Stimulated activated CD4-positive, alpha-beta T cell treated with anti-CD3 and anti-CD28 coated beads, Interleukin-1b, Interleukin-23, amount 100 ng/mL, for 48 hours (primary cell): ENCODE measurements at places on chromosomes 1 and 21.
A peak's percentile ranks its signal among the peaks of the same experiment; 100 is the strongest.

- no peak for DNase-seq
Observed at GRCh38 chr1:91499904-91500755, 521 bp upstream of the CDC7 start.

DNA sequence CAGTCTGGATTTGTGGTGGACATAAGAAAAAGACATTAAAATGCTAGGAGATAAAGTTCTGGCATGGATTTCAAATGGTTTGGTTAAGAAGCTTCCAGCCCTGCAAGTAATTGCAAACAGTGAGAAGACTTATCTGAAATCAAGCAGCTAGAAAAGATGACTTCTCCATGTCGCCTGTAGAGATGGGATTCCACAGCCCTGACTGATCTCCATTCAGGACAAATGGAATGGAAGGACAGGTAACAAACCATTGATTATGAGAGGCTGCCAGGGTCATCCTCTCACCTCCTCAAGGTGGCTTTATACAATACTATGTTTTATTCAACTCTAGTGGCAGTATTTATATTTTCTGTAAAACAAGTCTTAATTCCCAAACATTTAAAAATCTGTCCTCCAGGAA lies 237.9 kb downstream of the HLX start:
- DNase-seq = no peak

GRCh38 chr21:42560517-42561179 lies 47.0 kb downstream of the SLC37A1 start:
- DNase-seq = no peak

DNA sequence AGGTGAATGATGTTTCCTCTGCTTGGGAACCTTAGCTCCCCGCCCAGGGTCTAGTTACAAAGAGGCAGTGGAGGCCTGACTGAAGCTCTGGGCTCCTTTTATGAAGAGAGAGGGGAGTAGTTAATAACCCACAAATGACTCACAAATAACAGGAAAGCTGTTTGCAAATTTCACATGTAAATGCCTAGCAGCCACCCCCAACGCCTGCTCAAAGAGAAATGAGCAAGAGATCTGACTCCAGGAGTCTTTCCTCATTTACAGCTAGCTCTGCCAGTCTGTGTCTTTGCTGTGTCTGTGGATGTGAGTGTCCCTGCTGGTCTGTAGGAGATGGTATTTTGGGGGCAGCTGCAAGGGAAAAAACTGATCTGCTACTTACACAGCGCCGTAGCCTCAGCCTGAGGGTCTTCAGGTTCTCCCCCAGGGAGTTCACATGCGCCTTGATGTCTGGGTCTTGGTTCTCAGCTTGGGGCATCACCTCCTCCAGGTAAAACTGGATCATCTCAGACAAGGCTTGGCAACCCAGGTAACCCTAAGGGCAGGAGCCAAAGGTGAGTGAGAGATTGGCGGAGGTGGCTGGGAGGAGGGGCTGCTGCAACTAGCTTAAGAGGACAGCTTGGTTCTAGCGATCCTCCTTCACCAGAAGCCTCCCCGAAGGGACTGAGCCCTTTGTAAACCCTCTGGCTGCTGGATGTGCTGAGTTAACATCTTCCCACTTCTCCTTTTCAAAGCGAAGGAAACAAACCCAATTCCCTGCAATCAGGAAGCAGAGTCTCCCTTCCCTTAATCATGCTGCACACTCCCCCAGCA lies at the start of gene IL19:
Gene IL19 (plus strand): TSS at position 243 of the 807 bp plus-strand sequence. CDS start 65,890 bp downstream, outside the sequence.
- DNase-seq = no peak

DNA sequence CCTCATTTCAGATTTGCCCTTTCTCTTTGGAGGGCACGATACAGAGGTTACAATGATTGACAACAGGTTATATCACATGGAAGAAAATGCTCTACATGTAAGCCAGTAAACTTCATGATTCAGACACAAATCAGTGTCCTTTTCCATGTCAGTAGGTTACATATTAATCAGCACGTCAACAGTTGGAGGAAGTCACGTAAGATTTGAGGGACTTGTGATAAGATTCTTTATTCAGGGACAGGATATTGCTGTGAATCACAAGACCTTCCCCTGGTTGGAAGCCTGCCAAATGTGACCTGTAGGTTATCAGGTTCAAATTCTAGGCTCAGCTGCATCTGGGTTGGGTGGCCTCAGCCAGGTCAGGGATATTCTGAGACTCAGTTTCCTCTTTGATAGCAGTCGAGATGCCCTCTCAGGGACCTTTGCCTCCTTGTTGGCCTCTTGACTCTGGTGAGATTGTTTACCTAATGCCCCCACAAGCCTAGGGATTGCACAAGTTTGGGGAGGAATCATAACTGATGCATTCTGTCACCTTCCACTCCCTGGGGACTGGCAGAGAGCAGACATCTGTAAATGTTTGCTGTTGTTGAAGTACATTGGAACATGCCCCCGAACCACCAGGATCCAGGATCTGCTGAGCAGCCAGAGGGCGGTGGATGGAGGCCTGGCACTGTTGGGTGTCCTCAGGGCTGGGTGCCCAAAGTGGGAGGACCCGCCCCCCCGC lies 31.9 kb downstream of the SERINC2 start:
- DNase-seq = no peak

- no peak for DNase-seq
Observed at GRCh38 chr1:997993-998744, 1.7 kb downstream of the HES4 start.

DNA sequence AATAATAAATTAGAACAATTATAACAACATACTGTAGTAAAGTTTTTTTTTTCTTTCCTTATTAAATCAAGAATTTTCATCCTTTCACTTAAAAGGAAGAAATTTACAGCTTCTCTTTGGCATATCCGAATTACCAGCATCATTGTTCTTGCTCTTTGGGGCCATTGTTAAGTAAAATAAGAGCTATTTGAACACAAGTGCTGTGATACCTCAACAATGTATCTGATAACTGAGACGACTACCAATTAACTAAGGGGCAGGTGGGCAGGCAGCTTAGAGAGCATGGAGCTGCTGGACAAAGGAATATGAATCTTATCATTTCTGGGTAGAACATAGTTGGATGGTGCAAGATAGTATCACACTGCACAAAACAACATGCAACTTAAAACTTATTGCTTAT lies 719.9 kb upstream of the TMPRSS15 start:
- no peak for DNase-seq

DNA sequence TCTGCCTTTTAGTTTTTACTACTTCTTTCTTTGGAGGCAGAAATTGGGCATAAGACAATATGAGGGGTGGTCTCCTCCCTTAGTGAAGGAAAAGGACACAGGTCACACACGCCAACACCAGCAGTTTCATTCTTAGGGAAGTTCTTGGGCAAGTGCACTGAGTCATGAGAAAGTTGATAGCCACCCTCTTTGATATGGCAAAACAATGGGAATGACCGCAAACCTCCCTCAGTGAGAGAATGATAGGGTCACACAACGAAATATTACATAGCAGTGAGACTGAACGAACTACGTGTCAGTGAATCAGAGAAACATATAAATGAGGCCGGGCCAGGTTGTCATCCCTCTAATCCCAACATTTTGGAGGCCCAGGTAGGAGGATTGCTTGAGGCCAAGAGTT lies 20.0 kb downstream of the IL6R start:
- no peak for DNase-seq

GRCh38 chr1:54421101-54421504 lies 14.9 kb upstream of the SSBP3 start:
- DNase-seq = no peak

- DNase-seq = no peak
Observed at GRCh38 chr1:86508583-86508969, 38.3 kb upstream of the CLCA4 start.

GRCh38 chr1:22612671-22613571 lies 23.5 kb upstream of the C1QA start:
- DNase-seq = no peak

DNA sequence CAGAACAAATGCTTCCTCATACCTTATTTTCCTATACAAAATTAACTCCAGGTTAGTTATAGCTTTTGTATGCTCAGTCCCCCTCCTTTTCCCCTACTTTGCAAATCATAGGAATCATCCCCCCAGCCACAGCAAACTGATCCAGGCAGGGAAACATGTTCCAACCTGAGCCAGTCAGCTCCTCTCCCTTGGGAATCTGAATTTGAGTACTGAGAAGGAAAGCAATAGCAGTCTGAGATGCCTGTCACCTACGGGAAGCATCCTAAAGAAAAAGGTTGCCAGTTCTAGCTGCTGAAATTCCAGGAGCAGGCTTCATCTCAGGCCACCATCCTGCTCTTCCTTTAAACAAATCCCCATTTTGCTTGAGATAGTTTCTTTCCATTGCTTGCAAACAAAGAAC lies 6.9 kb downstream of the ADSS2 start:
- DNase-seq = no peak

GRCh38 chr1:87980494-87980893 lies 651.8 kb downstream of the LMO4 start:
- no peak for DNase-seq

DNA sequence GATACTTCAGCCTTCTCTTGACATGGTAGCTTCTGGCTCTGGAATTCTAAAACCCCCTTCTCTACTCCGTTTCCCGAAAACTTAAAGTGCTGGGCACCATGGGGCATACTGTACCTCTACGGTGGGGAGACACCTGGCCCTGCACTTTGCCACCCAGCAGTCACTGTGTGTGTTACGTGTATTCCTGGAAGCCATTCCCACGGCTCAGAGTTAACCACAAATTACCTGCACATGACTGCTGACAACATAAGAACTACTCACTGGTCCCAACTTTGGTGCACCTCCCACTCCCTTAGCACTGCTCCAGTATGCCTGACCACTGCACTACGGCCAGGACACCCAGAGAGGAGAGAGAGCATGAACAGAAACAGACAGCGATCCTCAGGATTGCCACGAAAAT lies 29.4 kb upstream of the TMPRSS2 start:
- DNase-seq = no peak

DNA sequence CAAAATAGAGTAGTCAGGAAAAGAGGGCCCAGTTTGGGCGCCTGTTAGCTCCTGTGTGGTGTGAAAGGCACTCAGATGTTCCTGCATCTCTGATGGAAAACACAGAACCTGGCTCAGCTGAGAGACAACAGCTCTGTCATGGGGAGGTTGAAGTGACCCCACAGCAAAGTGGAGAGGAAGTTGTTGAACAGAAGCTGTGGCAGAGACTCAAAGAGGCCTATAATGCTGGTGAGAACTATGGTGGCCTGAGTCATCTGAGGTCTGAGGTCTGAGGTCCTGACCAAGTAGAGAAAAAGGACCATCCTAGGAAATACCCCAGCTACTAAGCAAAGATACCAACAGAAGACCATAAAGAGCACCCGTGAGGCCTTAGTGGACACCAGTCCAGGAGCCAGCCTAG lies 45.6 kb upstream of the JAK1 start:
- no peak for DNase-seq

DNA sequence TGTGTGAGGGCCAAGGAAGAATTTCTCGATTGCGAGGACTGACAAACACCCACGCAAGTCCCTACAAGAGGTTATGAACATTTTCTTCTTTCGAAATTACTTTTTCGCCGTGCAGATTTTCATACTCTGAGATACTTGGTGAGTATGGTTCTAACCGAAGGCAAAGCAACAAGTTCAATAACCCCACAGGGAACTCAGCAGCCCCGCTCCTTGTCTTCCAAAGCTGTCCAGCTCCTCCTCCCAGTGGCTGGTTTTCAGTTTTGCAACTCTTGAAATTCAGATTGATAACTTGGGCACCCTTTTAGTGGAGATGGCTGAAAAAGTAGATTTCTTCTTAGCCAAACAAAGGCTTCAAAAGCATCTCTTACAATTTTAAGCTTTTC lies 154.4 kb downstream of the SETD4 start:
- DNase-seq = no peak

DNA sequence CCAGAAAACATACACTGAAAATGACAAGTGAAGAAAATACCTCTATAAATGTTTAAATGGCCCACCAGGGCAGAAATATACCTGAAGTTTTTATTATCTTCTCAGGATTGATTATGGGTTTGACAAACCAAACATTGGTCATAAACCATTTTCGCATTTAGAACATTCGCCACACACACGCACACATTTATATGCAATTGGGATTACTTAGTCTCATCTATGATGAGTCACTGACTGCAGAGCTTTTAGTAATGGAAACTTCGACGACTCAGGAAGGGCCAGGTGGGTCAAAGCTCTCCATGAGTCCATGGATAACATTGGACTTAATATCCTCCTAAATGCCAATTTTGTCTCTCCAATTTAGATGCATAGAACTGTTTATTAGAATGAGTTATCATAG lies 16.9 kb downstream of the NRDC start:
- DNase-seq = peak; percentile 12

- no peak for DNase-seq
Observed at GRCh38 chr1:8704866-8705506, 112.5 kb downstream of the RERE start.

DNA sequence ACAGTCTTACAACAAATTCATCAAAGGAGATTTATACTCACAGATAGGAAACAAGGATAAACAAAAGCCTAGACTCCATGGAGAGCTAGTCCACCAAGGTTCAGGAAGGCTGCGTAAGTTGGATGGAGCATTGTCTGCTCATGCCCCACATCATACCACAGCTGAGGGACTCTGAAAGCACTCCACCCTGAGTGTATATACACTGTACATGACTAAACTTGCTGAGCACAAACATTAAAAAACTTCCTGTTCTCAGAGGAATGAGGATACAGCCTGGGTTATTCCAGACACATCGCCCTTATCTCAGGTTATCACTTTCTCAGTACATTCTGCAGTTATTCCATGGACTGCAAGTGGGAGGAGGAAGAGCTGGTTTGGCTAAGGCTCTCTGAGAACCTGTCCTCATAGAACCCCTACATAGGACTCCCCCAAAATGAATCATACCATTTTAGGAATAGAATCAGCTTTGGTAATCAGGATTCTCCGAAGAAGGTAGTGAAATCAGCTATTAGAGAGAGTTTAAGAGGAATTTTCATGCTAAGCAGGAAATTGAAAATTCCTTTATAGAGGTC lies 58.0 kb upstream of the PRMT6 start:
- DNase-seq = no peak

DNA sequence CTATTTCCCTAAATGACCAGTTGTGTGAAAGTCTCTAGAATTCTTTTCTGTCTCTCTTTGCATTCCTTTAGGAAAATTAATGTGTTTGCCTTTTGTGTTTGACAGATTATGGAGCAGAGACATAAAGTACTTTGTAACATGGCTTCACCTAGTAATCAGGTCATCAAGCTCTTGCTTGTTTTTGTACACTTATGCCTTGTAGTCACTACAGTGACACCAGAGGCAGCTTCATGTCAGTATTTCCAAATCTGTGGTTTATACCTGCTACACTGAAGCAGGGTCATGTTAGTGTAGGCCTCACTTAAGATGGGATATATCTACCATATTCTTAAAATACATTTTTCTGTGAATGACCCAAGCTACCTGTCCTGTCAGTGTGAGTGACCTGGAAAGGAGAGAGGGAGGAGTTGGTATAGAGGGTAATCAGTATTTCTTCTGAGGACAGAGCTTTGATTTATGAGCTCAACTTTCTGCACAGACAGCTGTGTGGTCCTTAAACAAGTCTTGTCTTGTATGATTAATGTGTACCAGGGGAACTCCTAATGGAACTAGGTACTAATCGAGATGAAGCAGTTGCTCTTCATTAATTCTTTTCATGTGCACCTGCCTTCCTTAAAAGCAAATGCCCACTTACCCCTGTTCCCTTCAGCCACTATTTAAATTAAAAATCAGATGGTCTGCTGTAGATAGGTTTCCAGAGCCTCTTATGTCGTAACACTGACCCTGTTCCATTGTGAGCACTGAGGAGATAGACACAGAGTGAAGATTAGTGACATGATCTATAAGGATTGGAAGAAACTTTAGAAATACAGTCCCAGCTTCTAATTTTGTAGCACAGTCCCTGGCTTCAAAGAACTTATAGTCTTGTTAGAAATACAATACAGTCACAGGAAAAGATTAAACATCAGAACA lies 45.7 kb downstream of the MACO1 start:
- DNase-seq = no peak

- DNase-seq = no peak
Observed at GRCh38 chr1:178055093-178055492, 38.8 kb upstream of the RASAL2 start.

GRCh38 chr1:48018799-48019198 lies 21.6 kb upstream of the TRABD2B start:
- no peak for DNase-seq
